H9 (cell line): ENCODE measurements at places on chromosomes 5 and 9. TPM values are rescaled to one million over a fixed set of nuclear protein-coding genes. Genes with fewer than 3 reads are reported as not detected.

DNA sequence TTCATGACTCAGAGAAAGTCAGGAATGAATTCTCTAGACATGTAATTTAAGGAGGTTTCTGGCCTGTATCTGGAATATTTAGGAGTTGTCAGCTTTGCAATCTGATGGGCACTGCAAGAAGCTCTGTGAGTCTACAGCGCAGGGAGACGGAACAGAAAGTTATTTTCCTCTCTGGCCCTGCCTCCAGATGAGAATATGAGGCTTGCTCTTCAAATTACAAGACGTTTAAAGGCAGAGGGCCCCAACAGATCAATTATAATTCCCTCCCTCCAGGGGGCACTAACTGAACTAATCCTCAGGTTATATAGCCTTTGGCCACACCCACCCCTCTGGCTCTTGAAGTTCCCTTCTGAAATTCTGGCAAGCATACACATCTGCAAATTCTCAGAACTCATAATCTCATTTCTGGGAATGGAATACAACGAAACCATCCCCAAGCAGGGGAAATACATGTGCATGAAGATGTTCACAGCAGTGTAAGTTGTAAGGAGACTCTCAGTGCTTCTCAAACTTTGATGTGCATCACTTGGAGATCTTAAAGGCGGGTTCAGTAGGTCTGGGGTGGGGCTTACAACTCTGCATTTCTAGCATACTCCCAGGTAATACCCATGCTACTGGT is 307.6 kb downstream of the CWC27 start:
- DNase-seq: peak; percentile 64
- H3K4me1 ChIP-seq: no peaks in the 10 kb centered on the region; the same call in 1 of the 2 replicates
- no peak overlapping the region for H3K27ac ChIP-seq
- no peaks in the 10 kb centered on the region for H3K36me3 ChIP-seq

DELE1 gene
- total RNA-seq: 72.7 and 75.3 TPM in 2 replicates

SARDH gene
- 5.3 TPM in 2 replicates for total RNA-seq

SEMA4D gene
- 41.8 and 47.2 TPM in 2 replicates for total RNA-seq

FGD3 gene
- total RNA-seq: 1.7 and 1.8 TPM in 2 replicates

DNA sequence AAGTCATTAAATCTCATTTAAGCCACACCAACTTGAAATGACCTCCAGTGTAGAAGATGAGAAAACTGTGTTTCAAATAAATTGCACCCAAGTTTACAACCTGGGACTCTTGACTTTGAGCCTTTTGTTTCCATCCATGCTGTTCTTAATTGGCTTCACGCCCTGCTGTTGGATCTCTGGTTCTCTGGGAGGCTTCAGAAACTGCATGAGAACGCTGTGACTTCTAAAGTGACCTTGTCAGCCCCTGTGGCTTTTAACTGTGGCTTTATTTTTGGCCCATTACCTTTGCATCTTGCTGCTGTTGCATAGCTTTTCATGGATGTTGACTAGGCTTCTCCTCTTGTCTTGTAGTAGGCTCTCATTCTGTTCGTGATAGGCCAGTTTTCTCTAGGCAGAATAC is 29.3 kb downstream of the TNFAIP8 start:
- H3K27me3 ChIP-seq: no peaks in the 10 kb centered on the region
- no peak overlapping the region for H3K27ac ChIP-seq
- H3K4me3 ChIP-seq: no peak overlapping the region
- no peak for DNase-seq

DNA sequence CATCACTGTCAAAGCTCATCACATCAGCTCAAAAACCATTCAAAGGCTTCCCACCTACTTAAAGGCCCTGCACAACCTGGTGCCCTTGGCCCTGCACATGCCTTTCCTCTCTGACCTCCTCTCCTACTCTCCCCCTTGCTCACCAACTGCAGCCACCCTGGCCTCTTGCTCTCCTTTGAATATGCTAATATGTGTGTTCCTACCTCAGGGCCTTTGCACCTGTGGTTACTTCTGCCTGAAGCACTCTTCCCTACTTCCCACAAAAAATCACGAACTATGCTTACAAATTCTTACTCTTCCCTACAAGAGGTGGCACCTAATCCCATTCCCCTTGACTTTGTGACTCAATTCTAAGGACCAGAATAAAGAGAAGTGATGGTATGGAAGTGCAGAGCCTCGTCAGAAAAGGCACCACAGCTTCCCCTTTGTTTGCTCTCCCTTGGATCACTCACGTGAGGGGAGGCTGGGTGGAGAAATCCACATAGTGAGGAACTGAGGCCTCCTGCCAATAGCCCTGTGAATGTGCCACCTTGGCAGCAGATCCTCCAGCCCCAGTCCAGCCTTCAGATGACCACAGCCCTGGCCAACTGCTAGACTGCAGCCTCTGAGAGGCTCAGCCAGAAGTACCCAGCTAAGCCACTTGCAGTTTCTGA is 3.2 kb upstream of the TMEM171 start:
- H3K4me3 ChIP-seq: no peak overlapping the region
- DNase-seq: no peak
- H3K4me1 ChIP-seq: no peaks in the 10 kb centered on the region
- peaks cover 16% of the 10 kb centered on the region; the same call in 1 of the 2 replicates for H3K27me3 ChIP-seq
- H3K27ac ChIP-seq: no peak overlapping the region

DNA sequence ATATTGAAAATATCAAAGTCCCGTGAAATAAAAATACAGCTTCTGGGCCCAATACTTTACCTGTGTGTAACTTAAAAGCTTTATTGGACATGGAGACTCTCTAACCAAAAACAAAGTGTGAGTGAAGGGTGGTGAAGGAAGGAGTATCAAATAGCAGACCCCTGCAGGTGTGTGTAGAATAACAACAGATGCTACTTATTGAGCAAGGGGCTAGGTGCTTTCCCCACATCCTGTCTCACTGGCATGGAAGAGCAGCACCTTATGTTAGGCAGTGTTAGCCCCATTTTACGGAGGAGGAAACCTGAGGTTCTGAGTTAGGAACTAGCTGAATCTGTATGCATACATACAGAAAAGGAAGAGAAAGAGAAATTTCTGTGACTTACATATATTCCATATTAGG is 21.8 kb downstream of the SLIT3 start:
- no peak overlapping the region for H3K4me3 ChIP-seq
- H3K27me3 ChIP-seq: no peaks in the 10 kb centered on the region
- no peaks in the 10 kb centered on the region; the same call in 1 of the 2 replicates for H3K4me1 ChIP-seq
- DNase-seq: peak; percentile 38

- H3K36me3 ChIP-seq: peaks cover 43% of the 10 kb centered on the region
- no peak overlapping the region for H3K27ac ChIP-seq
- H3K27me3 ChIP-seq: no peaks in the 10 kb centered on the region
- DNase-seq: no peak
Observed at GRCh38 chr5:80655231-80655774, 520 bp upstream of the DHFR start.

SLC6A18 gene
- not detected in 2 replicates for total RNA-seq

DNA sequence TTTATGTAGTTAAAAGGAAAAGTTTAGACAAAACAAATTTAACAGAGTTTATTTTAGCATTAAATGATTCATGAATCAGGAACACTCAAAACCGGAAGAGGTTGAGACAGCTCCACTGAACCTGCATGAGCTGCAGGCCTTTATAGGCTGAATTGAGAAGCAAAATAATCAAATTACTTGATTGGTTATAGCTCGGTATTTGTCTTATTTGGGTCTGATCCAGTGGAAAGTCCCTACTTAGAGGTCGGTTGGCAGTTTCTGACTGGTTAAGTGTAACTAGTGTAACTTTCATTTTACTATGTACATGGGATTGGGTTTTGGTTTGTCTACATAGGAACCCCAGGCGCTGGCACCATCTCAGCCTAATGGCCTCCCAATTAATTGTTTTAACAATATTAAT is 74.1 kb upstream of the PIK3R1 start:
- H3K4me3 ChIP-seq: no peak overlapping the region
- no peaks in the 10 kb centered on the region for H3K4me1 ChIP-seq
- peaks cover 6% of the 10 kb centered on the region; the same call in 1 of the 2 replicates for H3K36me3 ChIP-seq
- no peak for DNase-seq
- H3K27ac ChIP-seq: no peak overlapping the region

- H3K4me3 ChIP-seq: peak overlapping the region; percentile 99
- no peak overlapping the region for H3K27ac ChIP-seq
- peaks cover 27% of the 10 kb centered on the region for H3K36me3 ChIP-seq
- no peaks in the 10 kb centered on the region for H3K27me3 ChIP-seq
Observed at GRCh38 chr5:115543365-115544042, 1.1 kb downstream of the FEM1C start.

GRCh38 chr9:23477908-23478307 is 348.1 kb downstream of the ELAVL2 start:
- no peak for DNase-seq
- H3K27me3 ChIP-seq: no peaks in the 10 kb centered on the region
- no peak overlapping the region for H3K27ac ChIP-seq
- H3K4me1 ChIP-seq: no peaks in the 10 kb centered on the region
- H3K4me3 ChIP-seq: no peak overlapping the region

DNA sequence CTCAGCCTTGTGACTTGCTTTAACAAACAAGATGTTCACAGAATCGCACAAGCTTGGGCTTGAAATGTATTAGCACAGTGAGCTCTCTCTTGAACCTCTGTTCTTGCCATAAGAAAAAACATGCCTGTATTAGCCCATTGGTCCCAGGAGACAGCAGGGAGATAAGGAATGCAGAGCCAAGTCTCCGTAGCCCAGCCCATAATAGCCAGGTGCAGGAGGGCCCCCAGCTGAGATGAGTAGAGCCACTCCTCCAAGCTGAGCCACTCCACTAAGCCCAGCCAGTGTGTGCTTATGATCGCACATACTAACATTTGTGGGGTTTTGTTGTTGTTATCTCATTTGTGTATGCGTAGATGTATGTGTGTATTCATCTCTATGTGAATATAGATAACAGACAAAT is 21.6 kb upstream of the SVEP1 start:
- H3K4me1 ChIP-seq: peaks cover 6% of the 10 kb centered on the region
- H3K27ac ChIP-seq: no peak overlapping the region
- H3K4me3 ChIP-seq: no peak overlapping the region
- H3K27me3 ChIP-seq: no peaks in the 10 kb centered on the region
- DNase-seq: no peak

PCDHB7 gene
- total RNA-seq: 0.42 and 0.52 TPM in 2 replicates

- H3K27ac ChIP-seq: no peak overlapping the region
- H3K4me3 ChIP-seq: no peak overlapping the region
- H3K36me3 ChIP-seq: peaks cover 38% of the 10 kb centered on the region; the same call in 2 of the 3 replicates
- no peak for DNase-seq
- H3K4me1 ChIP-seq: no peaks in the 10 kb centered on the region
Observed at GRCh38 chr5:146130440-146131045, 25.2 kb upstream of the PLAC8L1 start.

GRCh38 chr5:60945813-60946187 is 795 bp downstream of the NDUFAF2 start:
- no peak overlapping the region for H3K27ac ChIP-seq
- peaks cover 3% of the 10 kb centered on the region; the same call in 1 of the 2 replicates for H3K4me1 ChIP-seq
- H3K36me3 ChIP-seq: no peaks in the 10 kb centered on the region
- H3K27me3 ChIP-seq: no peaks in the 10 kb centered on the region

- no peaks in the 10 kb centered on the region; the same call in 1 of the 2 replicates for H3K4me1 ChIP-seq
- DNase-seq: no peak
- no peak overlapping the region for H3K4me3 ChIP-seq
- no peaks in the 10 kb centered on the region; the same call in 1 of the 2 replicates for H3K27me3 ChIP-seq
- H3K27ac ChIP-seq: no peak overlapping the region
Observed at GRCh38 chr5:62007457-62007856, 298.5 kb upstream of the KIF2A start.

- no peak overlapping the region for H3K27ac ChIP-seq
- H3K36me3 ChIP-seq: no peaks in the 10 kb centered on the region
- H3K27me3 ChIP-seq: no peaks in the 10 kb centered on the region
- no peaks in the 10 kb centered on the region for H3K4me1 ChIP-seq
Observed at GRCh38 chr5:6785861-6786180, 72.6 kb downstream of the TENT4A start.

IRX4 gene
- 3.2 and 3.4 TPM in 2 replicates for total RNA-seq

LRRC70 gene
- 0.55 and 1.1 TPM in 2 replicates for total RNA-seq

DNA sequence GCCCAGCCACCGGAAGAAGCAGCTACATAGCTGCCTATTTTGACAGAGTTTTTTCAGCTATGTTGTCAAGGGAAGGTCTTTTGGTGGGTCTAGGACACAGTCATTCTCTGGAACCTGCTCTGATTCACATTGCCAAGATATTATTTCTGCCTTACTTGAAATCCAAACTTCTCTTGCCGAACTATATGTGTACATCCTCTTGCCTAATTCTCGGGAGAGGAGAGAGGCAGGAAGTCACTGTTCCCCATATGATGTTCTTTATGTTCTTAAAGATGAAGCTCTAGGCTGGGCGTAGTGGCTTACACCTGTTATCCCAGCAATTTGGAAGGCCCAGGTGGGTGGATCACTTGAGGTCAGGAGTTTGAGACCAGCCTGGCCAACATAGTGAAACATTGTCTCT is 8.6 kb downstream of the TMEM252 start:
- no peak overlapping the region for H3K4me3 ChIP-seq
- no peak overlapping the region for H3K27ac ChIP-seq
- H3K36me3 ChIP-seq: no peaks in the 10 kb centered on the region
- H3K4me1 ChIP-seq: no peaks in the 10 kb centered on the region
- 0 out of 2 replicates have a peak, but pooled peaks cover 2% of the 10 kb centered on the region for H3K27me3 ChIP-seq
- no peak for DNase-seq

DNA sequence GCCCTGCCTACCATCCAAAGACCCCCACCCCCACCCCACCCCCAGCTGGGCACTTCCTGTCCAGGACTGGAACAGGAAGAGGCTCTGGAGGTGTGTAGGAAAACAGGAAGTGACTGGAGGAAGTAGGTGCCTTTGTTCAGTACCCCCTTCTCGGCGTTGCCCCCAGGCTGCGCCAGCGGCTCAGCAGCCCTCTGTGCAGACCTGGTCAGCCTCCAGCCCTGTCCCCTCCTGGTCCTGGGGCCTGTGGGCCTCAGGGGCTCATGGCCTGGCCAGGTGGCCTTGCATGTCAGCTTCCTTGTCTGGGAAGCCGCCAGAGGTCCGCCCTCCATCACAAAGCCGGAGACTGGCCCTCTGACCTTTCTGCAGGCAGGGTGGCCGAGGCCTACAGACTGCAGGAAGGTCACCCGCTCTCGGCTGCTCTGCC is 26.0 kb downstream of the FLT4 start:
- no peaks in the 10 kb centered on the region for H3K4me1 ChIP-seq
- H3K27me3 ChIP-seq: peaks cover under 1% of the 10 kb centered on the region; the same call in 1 of the 2 replicates
- no peak overlapping the region for H3K27ac ChIP-seq
- DNase-seq: no peak
- H3K4me3 ChIP-seq: no peak overlapping the region

DNA sequence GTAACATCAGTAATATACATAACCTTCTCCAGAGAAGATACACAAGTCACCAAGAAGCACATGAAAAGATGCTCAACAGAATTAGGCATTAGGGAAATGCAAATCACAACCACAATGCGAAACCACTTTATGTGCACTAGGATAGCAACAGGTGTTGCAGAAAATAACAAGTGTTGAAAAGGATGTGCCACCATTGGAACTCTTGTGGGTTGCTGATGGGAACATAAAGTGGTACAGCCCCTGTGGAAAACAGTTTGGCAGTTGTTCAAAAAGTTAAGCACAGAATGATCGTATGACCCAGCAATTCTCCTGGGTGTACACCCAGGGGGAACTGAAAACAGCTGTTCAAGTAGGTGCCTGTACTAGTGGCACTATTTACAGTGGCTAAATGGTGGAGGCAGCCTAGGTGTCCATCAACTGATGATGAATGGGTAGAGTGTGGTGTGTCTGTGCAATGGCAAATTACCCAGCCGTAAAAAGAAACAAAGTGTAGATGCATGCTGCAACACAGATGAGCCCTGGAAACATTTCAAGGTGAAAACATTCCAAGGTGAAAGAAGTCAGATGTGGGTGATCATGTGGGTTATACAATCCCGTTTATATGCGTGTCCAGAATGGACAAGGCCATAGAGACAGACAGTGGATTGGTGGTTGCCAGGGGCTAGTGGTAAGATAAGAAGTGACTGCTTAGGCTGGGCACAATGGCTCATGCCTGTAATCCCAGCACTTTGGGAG is 27.2 kb downstream of the CCDC69 start:
- H3K4me3 ChIP-seq: no peak overlapping the region
- H3K27me3 ChIP-seq: no peaks in the 10 kb centered on the region
- H3K36me3 ChIP-seq: no peaks in the 10 kb centered on the region
- no peak overlapping the region for H3K27ac ChIP-seq
- no peaks in the 10 kb centered on the region for H3K4me1 ChIP-seq

TTC16 gene
- total RNA-seq: not detected in 2 replicates
